ENCODE measurements at places on chromosomes 6 and 20.

- DNase-seq = no peak
Observed at GRCh38 chr20:50484271-50484976, 25.8 kb upstream of the PTPN1 start.

- no peak for DNase-seq
Observed at GRCh38 chr6:137487181-137487868, 6.9 kb downstream of the OLIG3 start.

DNA sequence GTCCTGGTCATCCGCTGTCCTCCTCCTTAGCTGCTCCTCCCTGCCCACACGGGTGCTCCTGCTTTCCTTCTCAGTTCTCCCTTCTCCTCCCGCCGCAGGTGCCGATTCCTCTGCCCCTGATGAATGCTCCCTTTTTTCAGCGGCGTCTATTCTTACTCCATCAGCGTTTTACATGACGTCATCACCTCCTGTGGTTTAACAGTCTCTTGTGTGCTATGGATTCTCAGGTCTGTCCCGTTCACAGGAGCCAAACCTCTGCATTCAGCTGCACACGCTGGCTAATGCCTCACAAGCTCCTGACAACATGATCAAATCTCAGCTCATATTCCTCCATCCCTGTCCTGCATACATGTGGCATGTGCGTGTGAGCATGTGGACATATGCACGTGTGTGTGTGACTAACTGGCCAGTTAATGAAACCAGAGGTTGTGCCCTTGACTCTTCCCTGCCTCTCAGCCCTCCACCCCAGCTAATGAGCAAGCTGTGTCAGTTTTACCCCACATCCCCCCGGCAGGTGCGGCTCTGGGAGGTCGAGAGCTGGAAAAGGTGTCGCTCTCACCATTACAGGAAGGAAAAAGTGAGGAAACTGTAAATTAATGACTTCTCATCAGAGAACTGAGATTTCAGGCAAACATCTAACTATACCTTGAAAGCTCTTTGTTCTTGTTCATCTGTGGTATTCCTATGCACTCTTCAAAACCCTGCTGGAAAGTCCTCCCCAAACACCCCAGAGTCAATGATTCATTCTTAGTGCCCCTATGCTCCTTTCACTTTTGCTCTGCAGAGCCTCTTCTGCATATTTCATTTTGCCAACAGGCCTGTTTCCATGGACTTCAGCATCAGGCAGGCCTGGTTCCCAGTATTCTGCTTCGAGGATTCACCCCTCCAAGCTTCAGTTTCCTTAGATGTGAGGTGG lies 163.1 kb downstream of the TTLL2 start:
- no peak for DNase-seq

- peak; percentile 67 for DNase-seq
Observed at GRCh38 chr6:10414756-10415616, at the start of gene TFAP2A. TSS of gene TFAP2A (minus strand) at chr6:10415074. CDS start at chr6:10414991, 83 bp downstream.

GRCh38 chr6:23031986-23032385 lies 462.6 kb downstream of the HDGFL1 start:
- DNase-seq = no peak

DNA sequence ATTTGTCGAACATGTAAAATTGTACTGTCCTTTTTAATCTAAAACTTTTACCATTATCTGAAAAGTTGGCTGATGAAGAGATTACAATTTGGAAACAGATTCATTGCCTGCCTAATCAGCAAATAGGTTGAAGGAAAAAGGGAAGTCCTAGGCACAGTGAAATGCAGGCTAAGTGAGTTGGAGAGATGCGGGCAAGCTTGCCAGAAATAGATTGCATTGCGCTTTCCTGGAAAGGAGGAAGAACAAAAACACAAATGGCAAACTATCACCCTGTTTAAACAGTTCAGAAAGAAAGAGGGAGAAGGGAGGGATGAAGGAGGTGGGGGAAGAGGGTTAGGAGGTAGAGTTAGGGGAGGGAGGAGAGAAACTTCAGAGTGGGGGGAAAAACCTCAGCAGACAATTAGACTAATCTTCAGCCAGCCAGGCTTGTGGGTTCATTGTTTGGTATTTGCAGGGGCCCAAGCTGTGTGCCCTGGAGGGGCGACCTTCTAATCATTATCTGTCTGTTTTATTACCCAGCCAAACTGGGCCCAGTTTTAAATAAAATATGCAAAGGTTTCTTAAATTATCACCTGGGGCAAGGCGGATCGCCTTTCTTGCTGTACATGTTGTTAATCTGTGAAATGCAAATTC lies 465.2 kb downstream of the TFAP2B start:
- DNase-seq = no peak

DNA sequence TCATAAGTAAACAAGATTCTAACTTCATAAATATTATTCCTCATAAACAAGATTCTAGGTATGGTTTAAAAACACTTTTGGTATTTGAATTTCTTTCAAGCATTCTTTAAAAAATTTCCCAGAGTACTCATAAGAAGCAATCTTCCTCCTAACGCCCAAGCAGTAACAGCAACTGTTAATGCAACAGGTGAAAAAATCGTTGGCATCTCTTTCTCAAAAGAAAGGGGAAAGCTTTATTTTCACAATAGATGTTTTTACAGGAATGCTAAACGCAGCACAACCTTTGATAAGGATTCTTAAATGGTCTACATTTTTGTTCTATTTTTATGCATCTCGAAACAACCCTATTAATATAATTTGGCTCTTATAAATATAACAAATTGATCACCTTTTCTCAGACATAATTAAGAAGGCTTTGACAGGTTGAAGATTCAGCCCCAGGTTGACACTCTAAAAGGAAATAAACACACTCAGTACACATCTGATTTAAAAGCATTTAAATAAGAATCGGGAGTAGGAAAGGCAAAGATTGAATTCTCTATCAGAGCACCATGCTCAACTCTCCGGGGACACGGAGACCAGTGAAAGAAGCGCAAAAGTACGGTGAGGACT lies 634 bp downstream of the AHI1 start:
- no peak for DNase-seq

DNA sequence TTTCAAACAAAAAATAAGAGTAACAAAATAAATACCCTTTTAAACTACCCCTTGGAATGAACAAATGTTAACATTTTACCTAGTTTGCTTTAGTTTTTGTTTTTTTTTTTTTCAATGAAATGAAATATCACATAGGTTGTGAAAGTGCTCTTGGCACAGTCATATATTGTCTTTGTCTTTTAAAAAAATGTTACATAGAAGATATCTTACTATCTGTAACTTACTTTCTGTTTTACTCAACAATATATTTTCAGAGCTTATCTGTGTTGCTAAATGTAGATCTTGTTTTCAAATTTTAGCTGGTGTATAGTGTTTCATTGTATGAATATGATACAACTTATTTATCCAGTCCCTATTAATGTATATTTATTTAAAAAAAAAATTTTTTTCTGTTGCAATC lies 8.6 kb downstream of the CEP57L1 start:
- DNase-seq = no peak

- no peak for DNase-seq
Observed at GRCh38 chr6:38391626-38392579, 247.8 kb downstream of the BTBD9 start.

GRCh38 chr6:42387336-42387735 lies 64.4 kb downstream of the TRERF1 start:
- DNase-seq = no peak

- no peak for DNase-seq
Observed at GRCh38 chr6:140160909-140161308, 786.5 kb upstream of the CITED2 start.

GRCh38 chr6:111625461-111626391 lies 20.0 kb upstream of the TRAF3IP2 start:
- DNase-seq = no peak

GRCh38 chr20:1345756-1346093 lies 16.8 kb upstream of the SDCBP2 start:
- no peak for DNase-seq

DNA sequence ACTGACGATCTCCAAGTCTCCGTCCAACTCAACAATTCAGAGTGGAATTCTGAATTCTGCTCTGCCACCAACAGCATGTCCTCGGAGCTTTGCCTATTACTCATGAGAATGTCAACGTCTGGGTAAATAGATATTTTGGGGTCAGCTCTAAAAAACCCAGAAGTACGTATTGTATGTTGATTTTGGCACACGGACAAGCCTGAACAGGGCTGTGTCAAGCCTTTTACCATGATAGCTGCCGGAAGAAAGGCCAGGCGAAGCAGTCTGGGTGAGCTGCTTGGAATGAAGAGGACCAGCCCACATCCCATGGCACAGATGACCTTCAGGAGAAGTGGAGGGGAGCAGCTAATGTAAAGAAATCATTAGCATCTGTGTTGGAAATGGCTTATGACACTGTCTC lies 88.0 kb upstream of the JAG1 start:
- no peak for DNase-seq

- DNase-seq = no peak
Observed at GRCh38 chr6:69818223-69818930, 21.6 kb upstream of the LMBRD1 start.

DNA sequence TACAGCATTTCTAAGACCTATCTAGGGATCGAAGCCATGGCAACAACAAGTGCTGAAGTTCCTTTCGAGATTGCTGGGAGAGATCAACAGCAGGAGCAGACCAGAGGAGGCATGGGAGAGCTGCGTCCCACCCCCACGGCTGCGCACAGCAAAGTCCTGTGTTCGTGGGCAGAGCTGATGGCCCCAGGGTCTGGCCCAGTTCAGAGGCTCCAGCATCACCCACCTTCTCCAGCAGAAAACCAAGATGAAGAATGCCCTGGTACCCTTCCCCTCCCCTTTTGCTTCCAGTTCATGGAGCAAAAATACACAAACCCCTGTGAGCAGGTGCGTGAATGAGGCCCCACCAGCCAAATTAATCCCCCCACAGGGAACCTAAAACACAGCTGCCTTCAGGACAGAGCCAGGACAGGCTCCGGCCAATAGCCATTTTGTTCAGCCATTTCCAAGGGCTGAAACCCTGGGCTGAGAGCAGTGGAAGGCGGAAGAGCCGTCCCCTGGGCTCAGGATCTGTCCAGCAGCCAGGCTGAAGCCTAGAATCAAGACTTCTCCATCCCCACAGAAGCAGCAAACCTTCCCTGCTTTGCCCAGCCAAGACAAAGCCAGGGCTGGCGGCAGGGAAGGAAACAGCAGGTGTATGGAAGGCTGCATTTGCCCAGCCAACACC lies 102.8 kb downstream of the PREX1 start:
- DNase-seq = no peak

DNA sequence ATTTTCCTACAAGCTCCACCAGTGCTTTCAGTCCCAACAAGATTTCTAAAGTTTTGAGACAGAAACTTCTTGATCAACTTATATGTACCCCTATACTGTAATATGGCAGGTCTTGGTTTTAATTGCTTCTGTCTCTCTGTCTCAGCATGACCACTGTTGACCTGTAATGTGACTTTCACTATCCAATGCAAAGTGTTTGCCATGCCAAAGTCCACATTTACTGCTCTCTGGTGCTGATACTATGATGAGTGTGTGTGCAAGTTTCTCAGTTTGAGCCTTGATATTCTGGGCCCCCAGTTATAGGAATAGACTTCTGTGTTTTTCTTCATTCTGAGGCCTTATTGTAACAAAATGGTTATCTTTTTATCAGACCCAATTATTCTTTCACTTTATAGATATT lies 45.8 kb downstream of the OR2J2 start:
- no peak for DNase-seq

DNA sequence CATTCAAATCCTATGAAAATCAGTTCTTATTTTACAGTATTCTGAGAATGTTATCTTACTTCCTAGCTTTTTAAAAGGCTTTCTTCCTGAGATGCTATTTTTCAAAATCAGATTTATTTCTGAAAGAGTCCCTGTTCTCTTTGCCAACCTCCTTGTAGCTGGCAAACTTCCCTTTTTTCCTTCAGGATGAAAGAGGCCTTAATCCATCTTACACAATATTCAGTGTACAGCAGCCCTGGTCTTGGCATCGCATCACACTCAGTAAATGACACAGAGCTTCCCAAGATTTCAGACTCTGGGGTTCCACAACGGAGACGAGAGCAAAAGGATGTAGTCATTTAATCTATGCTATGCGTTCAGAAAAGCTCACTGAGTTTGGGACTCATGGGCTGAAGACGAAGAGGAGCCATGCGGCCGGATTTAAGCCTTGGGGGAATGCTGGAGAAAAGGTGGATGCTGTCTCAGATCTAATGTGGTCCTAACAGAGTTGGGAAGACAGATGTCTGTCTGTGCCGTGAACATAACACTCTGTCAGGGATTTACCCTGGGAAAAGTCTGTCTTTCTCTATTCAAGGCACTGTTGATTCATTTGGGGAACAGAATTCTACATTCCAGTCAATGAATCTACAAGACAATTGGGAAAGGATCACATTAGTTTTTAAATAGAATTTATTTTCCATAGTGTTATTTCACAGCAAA lies 616.4 kb upstream of the AGPAT4 start:
- DNase-seq = no peak

DNA sequence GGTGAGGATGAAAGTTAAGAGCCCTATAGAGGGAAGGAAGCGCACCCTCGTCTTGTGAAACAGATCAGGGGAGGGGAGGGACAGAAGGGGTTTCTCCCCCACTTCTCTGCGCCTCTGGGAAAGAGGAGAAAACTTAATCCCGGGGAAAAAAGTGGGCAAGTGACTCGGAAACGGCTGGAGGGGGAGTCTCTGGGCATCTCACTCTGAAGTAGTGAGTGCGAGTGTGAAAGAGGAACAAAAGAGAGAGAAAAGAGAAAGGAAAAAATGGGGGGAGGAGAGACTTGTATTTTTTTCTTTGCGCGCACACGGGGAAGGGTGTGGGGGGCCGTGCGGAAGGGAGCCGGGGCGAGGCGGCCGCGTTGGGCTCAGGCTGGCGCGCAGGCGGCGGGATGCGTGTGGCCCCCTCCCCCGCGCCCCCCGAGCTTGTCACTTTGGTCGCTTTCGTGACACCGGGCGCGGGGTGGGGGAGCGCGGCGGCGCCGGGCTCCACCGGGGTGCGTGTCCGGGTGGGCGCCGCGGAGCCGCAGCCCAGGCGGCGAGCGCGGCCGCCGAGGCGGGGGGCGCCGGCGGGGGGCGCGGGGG lies 454 bp downstream of the L3MBTL3 start:
- DNase-seq = no peak

GRCh38 chr6:144954241-144954556 lies 669.1 kb downstream of the UTRN start:
- DNase-seq = no peak

GRCh38 chr6:1678201-1678600 lies 68.5 kb downstream of the FOXC1 start:
- no peak for DNase-seq

GRCh38 chr6:103893141-103893581 lies 966.6 kb downstream of the HACE1 start:
- DNase-seq = no peak

Measured in LoVo (cell line).